A549 treated with GW870086 at 1 μM for 4 hours (cell line): ENCODE measurements at places on chromosomes 16 and 17. TPM values are rescaled to one million over a fixed set of nuclear protein-coding genes. Genes with fewer than 3 reads are reported as not detected.

The ADGRG1 gene
- 152 to 222 TPM (median 191 TPM) in 5 replicates for total RNA-seq

The IGF2BP1 gene
- total RNA-seq, result 48.1 to 93.6 TPM (median 82.4 TPM) in 5 replicates

The HS3ST6 gene
- total RNA-seq, result 1.4 to 2.7 TPM (median 2.2 TPM) in 5 replicates

The C1QTNF8 gene
- not detected in 5 replicates for total RNA-seq

The AOC2 gene
- total RNA-seq, result 1.8 to 2.3 TPM (median 1.9 TPM) in 5 replicates

The VTN gene
- total RNA-seq, result 16.5 to 23.2 TPM (median 19.6 TPM) in 5 replicates

The SKAP1 gene
- not detected in 5 replicates for total RNA-seq

The LHX1 gene
- total RNA-seq, result 1.2 to 2.5 TPM (median 1.6 TPM) in 5 replicates

The OR1A1 gene
- not detected in 5 replicates for total RNA-seq

The MYH13 gene
- not detected in 5 replicates for total RNA-seq

The TOX3 gene
- 0.13 to 0.64 TPM (median 0.25 TPM) in 5 replicates for total RNA-seq

The HSPB9 gene
- 0.08 TPM in 1 of 5 replicates, not detected in the others for total RNA-seq

The NLRC5 gene
- total RNA-seq, result 3.3 to 4.9 TPM (median 4.1 TPM) in 5 replicates

The MT1A gene
- total RNA-seq, result 18.1 to 25.3 TPM (median 21.5 TPM) in 5 replicates

The DYNLRB2 gene
- total RNA-seq, result 0.59 TPM in 1 of 5 replicates, not detected in the others

The WNT9B gene
- total RNA-seq, result not detected in 5 replicates

The EPN3 gene
- 0.17 to 0.78 TPM (median 0.23 TPM) in 5 replicates for total RNA-seq

The SPG7 gene
- 98.9 to 113 TPM (median 104 TPM) in 5 replicates for total RNA-seq

The CHST6 gene
- total RNA-seq, result 0.18 to 0.34 TPM (median 0.23 TPM) in 5 replicates
